Pancreas (tissue), 10 donors: ENCODE measurements at places on chromosomes 7 and 10. TPM values are rescaled to one million over a fixed set of nuclear protein-coding genes. Genes with fewer than 3 reads are reported as not detected.

- H3K4me1 ChIP-seq, result no peaks in the 10 kb centered on the region
- H3K27ac ChIP-seq, result no peak overlapping the region
- DNase-seq, result no peak
- peaks cover 29% of the 10 kb centered on the region for H3K36me3 ChIP-seq
- H3K4me3 ChIP-seq, result no peak overlapping the region
These were observed 16.9 kb upstream of the ZNF777 start for GRCh38 chr7:149477494-149478443.

The IL6 gene
- polyA plus RNA-seq, result 0.68 TPM

DNA sequence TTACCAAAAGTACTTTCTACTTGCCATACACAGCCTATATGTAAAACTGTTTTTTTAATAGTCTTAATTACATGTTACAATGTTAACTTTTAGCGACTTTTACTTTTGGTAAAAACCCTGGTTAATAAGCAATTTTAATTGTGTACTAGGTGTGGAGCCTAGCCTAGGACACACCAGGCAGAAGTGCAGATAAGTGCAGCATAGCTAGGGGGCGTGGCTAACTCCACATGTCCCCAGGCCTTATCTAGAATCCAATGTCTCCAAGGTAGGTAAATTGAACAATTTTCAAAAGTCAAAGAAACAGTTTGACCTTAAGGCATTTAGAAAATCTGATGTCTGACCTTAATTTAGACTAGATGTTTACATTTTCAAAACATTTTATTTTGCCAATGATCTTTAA lies 858.7 kb downstream of the CCSER2 start:
- H3K4me3 ChIP-seq, result no peak overlapping the region
- peak; percentile 34 for DNase-seq
- H3K27me3 ChIP-seq, result no peaks in the 10 kb centered on the region
- H3K36me3 ChIP-seq, result no peaks in the 10 kb centered on the region
- H3K4me1 ChIP-seq, result no peaks in the 10 kb centered on the region
- no peak overlapping the region for H3K27ac ChIP-seq

DNA sequence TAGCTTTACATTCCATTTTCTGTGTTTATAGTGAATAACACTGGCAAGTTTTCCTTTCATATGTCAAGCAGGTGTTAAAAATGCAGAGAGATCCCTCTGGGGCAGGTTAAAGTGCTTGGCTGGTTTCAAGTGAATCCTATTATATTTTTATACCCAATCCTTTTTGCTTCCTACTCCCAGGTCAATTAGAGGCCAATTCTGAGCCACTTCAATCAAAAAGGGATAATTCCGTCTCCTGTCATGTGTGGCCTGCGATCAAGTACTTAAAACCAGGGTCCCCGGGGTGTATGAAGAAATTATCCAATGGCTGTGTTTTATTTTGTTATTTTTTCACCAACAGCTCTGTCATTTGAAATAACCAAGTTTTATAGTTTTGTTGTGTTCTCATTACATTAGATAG lies 313.2 kb downstream of the PRPF18 start:
- DNase-seq, result no peak
- H3K27ac ChIP-seq, result no peak overlapping the region
- H3K27me3 ChIP-seq, result no peaks in the 10 kb centered on the region
- H3K4me3 ChIP-seq, result no peak overlapping the region
- no peaks in the 10 kb centered on the region for H3K36me3 ChIP-seq

GRCh38 chr7:115047958-115048720 lies 126.2 kb downstream of the MDFIC start:
- H3K4me1 ChIP-seq, result no peaks in the 10 kb centered on the region
- no peak overlapping the region for H3K27ac ChIP-seq
- H3K4me3 ChIP-seq, result no peak overlapping the region
- H3K36me3 ChIP-seq, result no peaks in the 10 kb centered on the region
- DNase-seq, result no peak

The SFMBT2 gene
- 0.65 TPM for polyA plus RNA-seq

GRCh38 chr10:98638920-98639319 lies 192.2 kb upstream of the HPS1 start:
- DNase-seq, result no peak
- H3K36me3 ChIP-seq, result no peaks in the 10 kb centered on the region
- no peaks in the 10 kb centered on the region for H3K4me1 ChIP-seq

The CYP3A4 gene
- polyA plus RNA-seq, result 5.4 TPM

DNA sequence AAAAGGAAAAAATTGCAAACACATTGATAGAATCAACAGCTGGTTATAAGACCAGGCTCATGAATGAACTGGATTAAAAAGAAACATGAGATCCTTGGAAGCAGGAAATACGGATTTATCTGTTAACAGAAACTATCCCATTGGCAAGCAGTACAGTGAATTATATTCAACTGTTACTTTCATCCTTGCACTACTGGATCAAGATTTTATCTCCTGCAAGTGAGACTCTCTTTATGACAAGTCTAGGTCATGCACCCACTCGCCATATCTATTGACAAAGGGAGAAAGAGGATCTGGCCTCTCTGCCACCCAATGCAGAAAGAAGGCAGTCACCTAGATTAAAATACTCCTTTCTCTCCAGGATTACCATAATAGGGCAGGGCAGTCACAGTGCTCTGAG lies 41.4 kb downstream of the CSTF2T start:
- no peaks in the 10 kb centered on the region for H3K27me3 ChIP-seq
- DNase-seq, result no peak
- H3K36me3 ChIP-seq, result no peaks in the 10 kb centered on the region
- H3K27ac ChIP-seq, result no peak overlapping the region
- H3K4me3 ChIP-seq, result no peak overlapping the region

The KEL gene
- 0.31 TPM for polyA plus RNA-seq

DNA sequence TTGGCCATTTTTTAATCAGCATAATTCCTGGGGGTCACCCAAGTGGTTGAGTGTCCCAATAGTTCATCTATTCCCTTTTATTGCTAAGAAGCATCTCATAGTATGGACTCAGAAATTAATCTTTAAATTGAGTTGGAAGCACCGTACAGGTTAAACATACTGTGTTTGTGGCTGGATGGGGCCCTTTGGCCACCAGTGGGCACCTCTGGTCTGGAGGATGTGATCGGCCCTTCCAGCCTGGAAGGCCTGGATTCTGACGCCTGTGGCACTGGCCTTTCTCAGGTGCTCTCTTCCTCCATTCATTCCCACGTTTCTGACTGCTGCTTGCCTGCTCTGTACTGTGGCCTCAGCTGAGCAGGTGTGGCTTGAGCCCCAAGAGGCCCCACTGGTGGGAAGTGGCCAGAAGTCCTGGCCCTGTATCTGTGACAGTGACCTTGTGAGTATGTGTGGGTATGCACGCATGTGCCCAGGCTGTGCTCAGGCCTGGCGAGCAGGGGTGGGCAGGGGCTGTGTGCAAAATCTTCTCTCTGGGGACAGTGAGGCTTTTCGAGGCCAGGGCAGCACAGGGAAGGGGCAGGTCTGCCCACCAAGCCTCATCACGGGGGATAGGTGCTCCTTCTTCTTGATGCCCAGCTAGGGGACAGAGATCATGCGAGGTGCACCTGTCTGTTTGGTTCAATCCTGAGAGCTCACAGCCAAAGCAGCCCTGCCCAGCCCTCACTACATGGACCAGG lies 30.1 kb downstream of the LDB3 start:
- no peak overlapping the region for H3K27ac ChIP-seq
- H3K36me3 ChIP-seq, result no peaks in the 10 kb centered on the region
- no peak overlapping the region for H3K4me3 ChIP-seq

DNA sequence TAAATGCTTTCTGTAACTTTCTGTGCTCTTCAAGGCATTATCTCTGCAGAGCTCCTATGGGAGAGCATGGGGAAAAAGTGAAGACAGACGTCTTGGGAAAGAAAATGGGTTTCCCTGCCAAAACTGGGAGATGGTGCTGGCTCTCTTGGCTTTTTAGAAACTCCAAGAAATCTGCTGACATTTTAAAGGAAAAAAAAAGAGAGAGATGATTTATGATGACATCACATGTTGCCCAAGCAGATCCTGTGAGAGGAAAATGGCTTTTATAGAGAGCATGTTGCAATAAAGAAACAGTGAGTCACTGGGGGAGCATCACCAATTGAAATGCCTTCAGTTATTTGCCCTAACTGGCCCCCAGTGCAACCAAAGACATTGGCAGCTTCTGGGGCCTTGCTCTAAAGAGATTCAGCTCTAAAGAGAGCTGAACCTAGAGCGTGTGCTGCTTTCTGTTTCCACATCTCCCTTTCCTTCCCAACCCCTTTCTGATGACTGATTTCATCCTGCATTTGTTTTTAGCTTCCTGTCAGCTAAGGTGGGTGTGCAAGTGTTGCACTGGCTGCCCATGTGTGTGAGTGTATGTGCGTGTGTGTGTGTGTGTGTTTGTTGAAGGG lies 37.7 kb downstream of the LRMDA start:
- DNase-seq, result no peak
- no peaks in the 10 kb centered on the region for H3K36me3 ChIP-seq
- H3K4me3 ChIP-seq, result no peak overlapping the region
- no peaks in the 10 kb centered on the region for H3K4me1 ChIP-seq
- H3K27me3 ChIP-seq, result no peaks in the 10 kb centered on the region
- H3K27ac ChIP-seq, result no peak overlapping the region

- DNase-seq, result no peak
- H3K4me3 ChIP-seq, result no peak overlapping the region
- H3K4me1 ChIP-seq, result no peaks in the 10 kb centered on the region
- H3K36me3 ChIP-seq, result no peaks in the 10 kb centered on the region
These were observed 52.9 kb upstream of the IGFBP3 start for GRCh38 chr7:45973725-45974532.

The TMEM130 gene
- polyA plus RNA-seq, result 0.95 TPM

DNA sequence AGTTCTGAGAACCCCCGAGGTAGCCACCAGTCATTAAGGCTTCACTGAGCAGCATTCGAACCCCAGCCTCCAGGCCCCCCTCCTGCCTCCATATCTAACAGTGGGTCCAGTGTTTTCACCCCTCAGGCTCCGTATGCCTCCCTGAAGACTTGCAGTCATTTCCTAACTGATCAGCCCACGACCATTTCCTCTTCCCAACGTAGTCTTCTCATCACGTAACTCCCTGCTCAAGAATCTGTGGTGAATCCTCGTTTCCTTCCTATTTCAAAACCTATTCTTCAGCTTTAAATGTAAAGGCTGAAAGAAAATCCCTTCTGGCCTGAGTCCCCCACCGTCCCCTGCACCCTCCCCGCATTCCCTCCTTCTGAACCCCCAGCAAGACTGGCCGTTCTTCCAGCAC lies 21.1 kb downstream of the FRMD4A start:
- H3K4me3 ChIP-seq, result no peak overlapping the region
- DNase-seq, result no peak
- no peaks in the 10 kb centered on the region for H3K27me3 ChIP-seq
- H3K27ac ChIP-seq, result no peak overlapping the region
- H3K36me3 ChIP-seq, result no peaks in the 10 kb centered on the region
- H3K4me1 ChIP-seq, result no peaks in the 10 kb centered on the region

DNA sequence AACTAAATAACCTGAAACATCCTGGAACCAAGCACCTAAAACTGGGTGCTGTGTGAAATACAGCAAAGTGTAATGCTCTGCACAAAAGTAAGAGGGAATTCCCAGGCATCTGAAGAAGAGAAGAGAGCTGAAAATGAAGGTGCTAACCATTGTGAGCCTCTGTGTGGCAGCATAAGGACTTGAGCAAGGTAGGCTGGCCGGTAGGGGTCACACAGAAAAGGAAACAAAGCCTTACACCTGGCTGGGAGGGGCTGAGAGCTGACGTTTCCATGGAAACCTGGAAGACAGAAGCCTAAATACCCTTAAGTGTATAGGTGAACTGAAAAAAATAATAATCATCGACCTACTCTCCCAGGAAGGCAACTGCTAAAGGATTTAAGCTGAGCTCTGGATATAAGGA lies 48.6 kb downstream of the CUL1 start:
- H3K36me3 ChIP-seq, result no peaks in the 10 kb centered on the region
- no peak for DNase-seq
- no peaks in the 10 kb centered on the region for H3K4me1 ChIP-seq
- no peaks in the 10 kb centered on the region for H3K27me3 ChIP-seq

DNA sequence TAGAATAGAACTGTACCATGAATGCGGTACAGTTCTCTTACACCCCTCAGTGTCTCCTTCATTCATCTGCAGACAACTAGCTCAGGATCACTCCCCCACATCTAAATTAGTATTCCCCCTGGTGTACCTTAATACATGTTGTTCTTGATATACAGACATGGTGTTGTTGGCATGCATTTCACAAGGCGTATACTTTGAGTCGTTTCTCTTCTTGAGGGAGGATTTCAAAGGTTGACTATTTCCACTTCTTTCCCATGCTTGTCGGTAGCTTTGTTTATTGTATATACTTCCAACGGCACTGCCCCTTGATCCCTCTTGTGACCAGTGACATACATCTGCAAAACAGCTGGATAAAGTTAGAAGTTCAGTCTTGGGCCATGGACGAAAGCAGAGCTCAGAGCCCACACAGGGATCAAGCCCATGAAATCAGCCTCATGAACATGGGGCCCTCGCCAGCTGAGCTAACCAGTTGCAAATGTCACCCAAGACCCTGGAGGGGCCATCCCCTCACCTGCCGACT lies 8.6 kb downstream of the CPA4 start:
- no peaks in the 10 kb centered on the region for H3K36me3 ChIP-seq
- no peaks in the 10 kb centered on the region for H3K4me1 ChIP-seq
- no peak overlapping the region for H3K4me3 ChIP-seq
- no peaks in the 10 kb centered on the region for H3K27me3 ChIP-seq
- H3K27ac ChIP-seq, result no peak overlapping the region

DNA sequence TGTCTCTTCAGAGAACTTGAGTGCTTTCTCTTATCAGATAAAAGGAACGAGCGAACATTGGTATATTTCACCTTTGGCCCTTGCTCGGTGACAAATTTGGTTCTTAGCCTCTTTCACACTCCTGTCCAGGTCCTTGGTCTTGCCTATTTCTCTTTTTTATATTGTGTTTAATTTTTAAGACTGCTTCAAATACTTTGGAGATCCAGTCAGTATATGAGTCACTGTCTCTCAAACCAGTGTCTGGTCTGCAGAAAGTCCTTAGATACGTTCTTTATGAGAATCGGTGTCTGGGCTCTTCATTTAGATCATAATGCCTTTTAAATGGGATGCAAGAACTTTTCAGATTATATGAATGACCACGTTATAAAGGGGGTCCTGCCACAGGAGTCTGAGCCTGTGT lies 55.0 kb downstream of the PIK3AP1 start:
- peaks cover 9% of the 10 kb centered on the region for H3K4me1 ChIP-seq
- no peaks in the 10 kb centered on the region for H3K27me3 ChIP-seq
- no peaks in the 10 kb centered on the region for H3K36me3 ChIP-seq
- no peak overlapping the region for H3K4me3 ChIP-seq
- no peak for DNase-seq

DNA sequence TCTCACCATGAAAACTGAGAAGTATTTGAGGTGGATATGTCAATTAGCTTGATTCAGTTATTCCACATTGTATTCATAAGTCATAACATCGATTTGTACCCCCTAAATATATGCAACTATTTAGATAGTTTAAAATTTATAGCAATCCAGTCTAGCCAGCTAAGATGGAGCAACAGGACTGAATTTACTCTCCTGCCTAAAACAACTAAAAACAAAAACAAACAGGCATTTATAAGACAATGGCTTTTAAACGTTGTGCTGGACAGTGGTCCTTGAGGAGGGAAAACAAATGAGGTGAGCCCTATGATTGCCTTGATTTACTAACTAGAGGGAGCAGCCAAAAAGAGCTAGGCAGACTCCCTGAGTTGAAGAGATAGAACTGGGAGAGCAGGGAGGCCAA lies 814 bp upstream of the GPAM start:
- H3K4me3 ChIP-seq, result peak overlapping the region; percentile 64
- no peaks in the 10 kb centered on the region for H3K27me3 ChIP-seq
- no peaks in the 10 kb centered on the region for H3K36me3 ChIP-seq
- DNase-seq, result no peak
